Stomach (tissue), 19 donors: ENCODE measurements at places on chromosomes 5 and 9. TPM values are rescaled to one million over a fixed set of nuclear protein-coding genes. Genes with fewer than 3 reads are reported as not detected.

The IRX1 gene
- not detected for total RNA-seq

The FBXW2 gene
- 11.3 TPM for total RNA-seq

The NR6A1 gene
- total RNA-seq, result not detected

The FBP1 gene
- 35.1 TPM for total RNA-seq

The JAKMIP2 gene
- total RNA-seq, result 2.7 TPM

The IFNB1 gene
- total RNA-seq, result not detected

The FOXD4L4 gene
- total RNA-seq, result not detected

The RNF180 gene
- 10.4 TPM for total RNA-seq

The SHB gene
- 14.8 TPM for total RNA-seq
